Mammary epithelial cell (primary cell): ENCODE measurements at places on chromosomes 12 and 14.

DNA sequence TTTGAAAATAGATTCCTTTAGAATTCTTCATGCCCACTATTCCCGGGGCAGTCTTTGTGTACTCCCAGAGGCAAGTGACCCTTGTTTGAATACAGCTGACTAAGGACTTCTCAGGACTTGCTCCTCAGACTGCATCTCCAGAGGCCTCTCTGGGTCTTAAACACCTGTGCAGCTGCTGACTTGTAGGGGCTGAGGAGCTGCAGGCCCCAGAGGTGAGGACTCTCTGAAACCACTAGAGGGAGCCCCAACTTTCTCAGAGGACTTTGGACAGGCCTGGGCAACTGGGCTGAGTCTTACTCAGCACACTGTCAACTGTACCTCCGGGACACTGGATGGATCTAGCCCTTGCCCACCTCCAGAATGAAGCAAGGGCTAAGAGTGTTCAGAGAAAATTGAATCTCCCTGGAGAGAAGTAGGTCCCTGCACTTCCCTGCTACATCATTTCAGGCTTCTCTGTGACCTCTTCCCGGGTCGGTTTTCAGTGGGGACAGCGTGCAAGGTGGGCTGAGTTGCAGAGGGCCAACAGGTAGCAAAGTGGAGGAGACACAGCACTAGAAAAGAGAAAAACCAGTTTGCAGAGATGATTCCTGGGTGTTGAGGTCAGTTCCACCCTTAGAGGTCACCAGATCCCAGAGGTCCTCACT lies 164.6 kb downstream of the TMEM117 start:
- peak; percentile 72 for DNase-seq

- DNase-seq: no peak
These were observed 150.3 kb downstream of the DPF3 start for GRCh38 chr14:72743626-72744025.

DNA sequence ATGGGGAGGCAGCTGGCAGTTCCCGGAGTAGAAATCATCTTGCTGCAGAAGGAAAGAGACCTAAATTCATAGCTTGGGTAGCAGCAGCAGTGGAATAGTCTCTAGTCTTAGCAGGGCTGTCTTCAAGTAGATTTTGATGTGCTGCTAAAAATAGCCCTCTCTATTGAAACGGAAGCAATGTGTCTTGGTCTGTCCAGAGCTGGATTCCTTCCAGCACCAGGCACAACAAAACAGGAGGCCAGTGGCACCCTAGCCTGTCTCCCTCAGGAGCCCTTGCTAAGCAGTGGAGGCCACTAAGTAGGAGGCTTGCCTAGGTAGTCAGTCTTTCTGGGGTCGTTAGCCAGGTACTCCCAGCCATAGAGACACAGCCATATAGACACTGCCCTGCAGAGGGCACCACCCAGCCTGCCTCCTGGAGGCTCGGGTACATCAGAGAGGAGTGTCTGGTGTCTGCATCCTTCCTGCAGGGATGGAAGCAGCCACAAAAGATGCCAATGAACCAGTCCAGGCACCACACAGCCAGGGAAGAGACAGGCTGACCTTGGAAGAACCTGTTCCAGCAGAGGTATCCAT lies 97.5 kb downstream of the CRACR2A start:
- peak; percentile 14 for DNase-seq

DNA sequence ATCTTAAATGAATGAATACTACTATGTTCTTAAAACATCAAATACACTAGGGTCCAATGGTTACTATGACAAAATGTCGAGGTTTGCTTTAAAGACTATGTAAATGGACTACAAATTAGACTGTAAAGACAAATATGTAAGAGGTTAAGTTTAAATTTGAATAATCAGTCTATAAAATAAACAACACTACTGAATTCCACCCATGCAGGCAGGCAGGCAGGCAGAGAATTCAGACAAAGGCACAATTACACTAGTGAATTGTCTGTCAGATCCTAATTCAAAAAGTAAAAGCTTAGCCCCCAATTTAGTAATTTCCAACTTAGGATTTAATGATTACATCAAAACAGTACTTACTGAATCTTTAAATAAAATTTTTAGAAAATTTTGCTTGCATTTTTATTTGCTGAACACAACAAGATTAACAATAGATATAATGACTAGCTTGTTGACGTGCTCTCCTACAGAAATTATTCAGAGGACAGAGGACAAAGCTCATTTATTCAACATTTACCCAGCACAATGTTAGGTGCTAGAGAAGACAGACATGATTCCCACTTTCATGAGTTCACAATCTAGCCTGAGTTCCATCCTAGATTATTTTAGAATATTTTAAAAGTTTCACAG lies 97.4 kb downstream of the CDK17 start:
- no peak for DNase-seq

GRCh38 chr12:110577864-110578693 lies 5.0 kb downstream of the PPTC7 start:
- DNase-seq: peak; percentile 99

GRCh38 chr12:119302451-119303080 lies 32.0 kb upstream of the CCDC60 start:
- DNase-seq: no peak

GRCh38 chr12:113231235-113232088 lies 10.2 kb downstream of the TPCN1 start:
- DNase-seq: peak; percentile 62

DNA sequence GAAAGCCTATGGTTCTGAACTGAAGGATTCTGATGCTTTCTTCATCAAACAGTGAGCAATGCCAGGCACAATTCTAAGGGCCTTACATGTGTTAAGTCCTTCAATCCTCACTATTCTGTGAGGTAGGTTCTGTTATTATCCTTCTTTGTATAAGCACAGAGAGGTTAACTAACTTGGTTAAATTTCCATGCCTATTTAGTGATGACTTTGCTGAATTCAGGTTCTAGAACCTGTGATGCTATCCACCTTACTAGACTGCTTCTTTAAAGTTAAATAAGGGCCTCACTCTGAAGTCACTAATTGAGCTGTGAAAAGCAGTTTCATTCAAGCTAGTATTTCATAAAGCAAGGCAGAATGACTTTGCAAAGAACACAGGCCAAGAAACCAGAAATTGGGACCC lies 138.9 kb upstream of the PARP11 start:
- DNase-seq: no peak

- DNase-seq: no peak
These were observed 108.1 kb downstream of the DIP2B start for GRCh38 chr12:50612882-50613281.

DNA sequence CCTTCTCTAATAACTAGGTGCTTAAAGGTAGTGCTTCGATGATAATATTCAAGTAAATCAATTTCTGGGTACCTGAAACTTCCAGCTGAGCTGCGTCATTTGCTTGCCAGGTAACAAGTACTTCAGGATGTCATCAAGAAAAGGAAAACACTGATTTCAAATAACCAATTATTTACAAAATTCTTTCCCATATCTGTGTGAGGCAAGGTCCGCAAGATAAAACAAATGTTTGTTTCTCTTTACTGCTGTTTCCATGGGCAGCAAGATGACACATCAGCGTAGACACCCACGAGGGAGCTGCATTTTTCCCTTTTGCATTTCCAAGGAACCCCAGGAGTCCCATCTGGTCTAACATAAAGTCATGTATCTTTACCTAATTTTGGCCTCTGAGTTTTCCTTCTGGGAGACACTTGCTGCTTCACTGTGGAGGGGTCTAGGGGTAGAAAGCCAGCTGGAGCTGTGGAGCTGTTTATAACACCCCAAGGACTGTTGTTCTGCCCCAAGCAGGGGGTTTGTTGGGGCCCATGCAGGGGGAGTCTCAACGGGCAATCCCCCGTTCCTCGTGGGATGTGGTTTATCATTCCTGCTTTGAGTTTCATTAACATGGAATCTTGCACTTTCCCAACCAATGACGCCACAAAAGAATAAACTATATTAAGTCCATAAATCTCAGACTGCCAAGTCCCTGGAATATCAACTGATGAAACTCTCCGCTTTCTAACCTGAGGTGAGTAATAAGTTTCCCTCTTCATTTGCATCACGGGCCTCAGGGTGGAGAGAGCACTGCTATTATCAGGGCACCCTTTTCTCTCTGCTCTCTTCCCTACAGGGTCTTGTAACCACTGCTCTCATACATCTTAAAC lies 112.8 kb upstream of the PELI2 start:
- DNase-seq: no peak

- DNase-seq: no peak
These were observed 16.5 kb upstream of the NOXRED1 start for GRCh38 chr14:77439861-77440260.

GRCh38 chr12:99128246-99128802 lies 483.2 kb downstream of the APAF1 start:
- no peak for DNase-seq
